ENCODE measurements at places on chromosomes 6 and 20.

DNA sequence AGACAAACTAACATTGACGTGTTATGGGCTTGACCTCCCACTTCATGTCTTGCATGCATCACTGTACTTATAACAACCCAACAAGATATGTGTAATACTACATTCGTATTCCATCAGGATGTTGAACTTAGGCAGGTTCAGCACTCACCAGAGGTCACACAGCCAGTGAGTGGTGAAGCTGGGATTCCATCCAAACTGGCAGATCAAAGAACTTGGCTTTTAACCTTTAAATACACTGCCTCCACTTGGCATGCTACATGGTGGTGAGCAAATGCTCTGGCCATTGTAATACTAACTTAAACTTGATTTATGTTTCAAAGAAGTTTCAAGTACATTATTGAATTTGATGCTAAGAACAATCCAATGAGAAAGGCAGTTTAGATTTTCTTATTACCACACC is 10.7 kb upstream of the HDDC2 start:
- DNase-seq, result no peak

DNA sequence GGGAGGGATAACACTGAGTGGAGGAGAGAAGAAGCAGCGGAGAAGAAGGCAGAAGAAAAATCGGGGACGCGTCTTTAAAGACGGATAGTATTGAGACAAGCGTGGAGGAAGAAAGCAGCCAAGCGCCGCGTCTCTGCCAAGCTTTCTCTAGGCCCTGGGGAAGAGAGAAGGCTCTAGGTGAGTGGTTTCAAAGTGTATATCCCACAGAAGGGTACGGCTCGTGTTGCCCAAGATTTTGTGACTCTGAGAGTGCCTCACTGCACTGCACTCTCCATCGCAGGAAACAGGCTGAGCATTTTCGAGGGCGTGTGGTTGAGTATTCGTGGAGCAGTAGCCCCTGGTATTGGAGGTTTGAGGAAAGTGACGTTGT is 185.4 kb downstream of the TRIM27 start:
- no peak for DNase-seq

- no peak for DNase-seq
Observed at GRCh38 chr6:34084591-34085290, 61.1 kb downstream of the GRM4 start.

- DNase-seq, result no peak
Observed at GRCh38 chr6:30972816-30973215, 10.7 kb upstream of the MUC21 start.

DNA sequence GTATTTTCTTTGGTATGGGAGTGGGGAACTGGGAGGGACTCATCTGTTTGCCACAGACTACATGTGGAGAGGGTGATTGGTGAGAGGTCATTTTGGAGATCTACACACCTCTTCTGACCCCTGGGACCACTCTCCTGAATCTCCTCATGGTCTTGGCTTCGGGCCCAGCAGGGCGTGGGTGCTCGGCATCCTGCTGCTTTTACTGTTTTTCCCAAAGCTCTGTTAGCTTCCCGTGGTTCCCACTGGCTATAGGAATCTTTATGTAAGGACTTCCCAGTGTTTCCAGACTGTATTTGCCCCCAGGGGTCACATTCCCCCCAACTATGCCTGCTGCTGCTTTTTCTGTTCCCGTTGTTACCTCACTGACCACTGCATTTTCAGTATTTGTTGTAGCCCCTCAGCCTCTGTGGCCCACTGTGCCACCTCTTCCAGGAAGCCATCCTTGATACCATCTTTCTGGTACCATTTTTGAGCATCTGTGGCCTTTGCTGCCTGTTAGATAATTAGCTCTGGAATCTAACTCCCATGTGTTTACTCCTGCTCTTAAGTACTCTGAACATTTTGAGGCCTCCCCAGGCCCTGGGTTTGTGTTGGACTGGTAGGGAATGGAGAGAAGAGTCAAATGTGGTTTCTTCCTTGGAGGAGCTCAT is 14.9 kb downstream of the PLCG1 start:
- no peak for DNase-seq

DNA sequence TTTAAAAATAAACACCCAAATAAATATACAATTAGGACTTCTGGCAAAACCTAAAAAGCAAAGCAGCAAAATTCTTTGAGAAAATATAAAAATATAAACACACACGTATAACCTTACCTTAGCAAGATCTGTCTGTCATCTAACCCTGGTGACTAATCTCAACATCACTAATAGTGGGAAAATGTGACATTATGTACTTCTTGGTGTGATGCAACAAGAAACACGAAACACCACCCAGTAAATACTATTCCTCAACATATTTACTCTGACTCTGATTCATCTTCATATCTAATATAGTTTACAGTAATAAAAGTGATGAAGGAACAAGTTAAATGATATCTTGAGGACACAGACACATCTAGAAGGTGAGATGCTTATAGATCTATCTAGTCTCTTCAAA is 332.6 kb upstream of the MANEA start:
- DNase-seq, result no peak

- DNase-seq, result peak; percentile 77
Observed at GRCh38 chr6:29925321-29925720, 17.0 kb upstream of the HLA-A start.

DNA sequence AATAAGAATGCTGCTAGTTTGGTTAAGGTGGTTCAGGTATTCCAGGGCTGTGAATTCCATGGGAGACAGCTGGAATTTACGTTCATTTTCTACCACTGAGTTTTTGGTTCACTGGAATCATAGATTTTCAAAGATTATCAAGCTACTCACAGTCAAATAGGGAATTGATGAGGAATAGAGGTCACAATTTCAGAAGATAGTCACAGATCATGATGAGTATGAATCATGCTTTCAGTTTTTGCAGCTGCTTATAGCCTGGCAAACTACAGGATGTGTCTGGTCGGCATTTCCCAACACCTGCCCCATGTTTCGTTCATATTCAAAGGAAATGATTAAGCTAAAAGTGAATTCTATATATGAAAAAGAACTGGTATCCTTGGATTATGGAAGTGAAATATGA is 58.7 kb downstream of the BCKDHB start:
- DNase-seq, result peak; percentile 95

DNA sequence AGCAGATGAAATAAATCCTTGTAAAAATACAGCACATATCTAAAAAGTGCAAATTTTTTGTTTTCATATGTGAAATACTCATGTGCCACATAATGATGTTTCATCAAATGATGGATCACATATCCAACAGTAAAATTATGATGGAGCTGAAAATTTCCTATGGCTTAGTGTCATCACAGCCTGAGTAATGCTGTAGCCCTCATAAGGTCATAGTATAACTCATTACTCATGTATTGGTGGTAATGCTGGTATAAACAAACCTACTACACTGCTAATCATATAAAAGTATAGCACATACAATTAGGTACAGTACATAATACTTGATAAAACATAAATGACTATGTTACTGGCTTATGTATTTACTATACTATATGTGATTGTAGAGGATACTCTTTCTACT is 12.9 kb downstream of the TSPYL1 start:
- DNase-seq, result no peak

- no peak for DNase-seq
Observed at GRCh38 chr6:97294451-97294850, 11.4 kb upstream of the MMS22L start.

GRCh38 chr6:16184129-16184528 is 54.3 kb upstream of the GMPR start:
- peak; percentile 77 for DNase-seq

DNA sequence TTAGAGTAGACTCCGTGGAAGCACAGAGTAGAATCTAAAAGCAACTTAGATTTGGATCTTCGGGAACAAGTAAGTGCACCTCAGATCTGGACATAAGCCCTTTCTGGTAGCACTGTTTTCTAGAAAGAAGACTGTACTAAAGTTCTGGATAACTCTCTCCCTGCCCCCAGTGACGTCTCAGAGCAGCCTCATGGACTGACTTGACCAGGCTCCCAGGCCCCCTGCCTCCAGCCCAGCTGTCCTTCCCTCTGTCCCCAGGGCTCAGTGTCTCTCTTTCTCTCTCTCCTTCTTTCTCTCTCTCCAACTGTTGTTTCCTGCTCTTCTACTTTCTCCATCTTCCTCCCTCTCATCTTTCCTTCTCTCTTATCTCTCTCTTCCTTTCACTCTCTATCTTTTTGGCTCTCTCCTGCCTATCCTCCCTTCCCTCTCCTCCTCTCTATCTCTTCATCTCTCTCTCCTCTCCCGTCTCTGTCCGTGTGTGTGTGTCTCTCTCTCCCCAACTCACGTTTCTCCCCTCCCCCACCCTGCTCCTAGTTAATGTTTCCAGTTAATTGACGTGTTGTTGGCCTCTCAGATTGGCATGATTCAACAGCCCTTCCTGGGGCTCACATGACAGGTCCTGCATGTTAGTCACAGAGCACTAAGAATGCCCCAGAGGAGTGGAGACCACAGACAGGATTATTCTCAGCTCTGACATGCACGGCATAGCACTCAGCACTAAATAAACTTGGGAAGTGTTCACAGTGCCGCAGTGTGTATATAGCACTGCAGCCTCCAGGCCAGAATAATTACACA is 180.4 kb upstream of the FOXQ1 start:
- no peak for DNase-seq

GRCh38 chr6:11821781-11822180 is 43.2 kb upstream of the ADTRP start:
- DNase-seq, result no peak

GRCh38 chr6:119310486-119311036 is 39.0 kb downstream of the MAN1A1 start:
- no peak for DNase-seq

- DNase-seq, result peak; percentile 90
Observed at GRCh38 chr6:137883400-137884148, 16.5 kb downstream of the TNFAIP3 start.

- DNase-seq, result no peak
Observed at GRCh38 chr6:6783721-6784120, 195.2 kb downstream of the LY86 start.

Measured in AML-193 (cell line).